ENCODE measurements at places on chromosomes 13 and 19. TPM values are rescaled to one million over a fixed set of nuclear protein-coding genes. Genes with fewer than 3 reads are reported as not detected.
A peak's percentile ranks its signal among the peaks of the same experiment; 100 is the strongest.

The AZU1 gene
- total RNA-seq: 0.29 TPM

The MAP2K2 gene
- 50.8 TPM for total RNA-seq

DNA sequence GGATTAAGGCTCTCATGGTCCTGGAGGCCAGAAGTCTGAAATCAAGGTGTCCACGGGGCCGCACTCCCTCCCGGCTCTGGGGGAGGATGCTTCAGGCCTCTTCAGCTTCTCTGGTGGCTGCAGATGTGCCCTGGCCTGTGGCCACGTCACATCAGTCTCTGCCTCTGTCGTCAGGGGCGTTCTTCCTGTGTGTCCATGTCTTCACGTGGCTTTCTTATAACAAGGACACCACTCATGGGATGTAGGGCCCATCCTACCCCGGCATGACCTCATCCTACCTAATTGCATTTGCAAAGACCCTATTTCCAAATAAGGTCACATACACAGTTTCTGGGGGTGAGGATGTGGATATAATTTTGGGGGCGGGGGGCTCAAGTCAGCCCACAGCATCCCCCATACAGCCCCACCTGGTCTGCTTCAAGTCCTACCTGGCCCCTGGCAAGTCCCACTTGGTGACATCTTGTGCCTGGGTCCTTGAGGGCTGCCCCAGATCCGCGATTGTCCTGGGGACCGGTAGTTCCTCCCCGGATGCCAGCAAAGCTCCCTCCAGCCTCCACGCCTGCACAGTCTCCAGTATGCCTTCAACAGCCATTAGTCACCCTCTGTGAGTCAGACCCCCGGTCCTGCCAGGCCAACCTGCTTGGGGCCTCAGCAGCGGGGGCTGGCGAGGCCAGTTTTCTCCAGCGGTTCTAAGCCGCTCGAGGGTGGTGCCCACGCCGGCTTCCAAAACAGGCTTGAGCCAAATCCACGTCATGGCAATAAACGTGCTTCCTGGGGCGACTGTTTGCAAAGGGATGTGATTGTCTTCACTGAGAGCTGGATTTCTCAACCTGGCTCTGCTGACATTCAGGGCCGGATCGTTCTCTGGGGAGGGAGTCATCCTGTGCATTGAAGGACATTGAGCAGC is 32.2 kb downstream of the MYO9B start:
- H3K36me3 ChIP-seq: no peaks in the 10 kb centered on the region
- H3K4me3 ChIP-seq: peak overlapping the region; percentile 30
- peaks cover 10% of the 10 kb centered on the region for H3K4me1 ChIP-seq

The MYO1F gene
- total RNA-seq: 8.5 TPM

GRCh38 chr13:113554333-113554700 is 30.2 kb upstream of the TFDP1 start:
- H3K27ac ChIP-seq: no peak overlapping the region
- H3K27me3 ChIP-seq: no peaks in the 10 kb centered on the region
- H3K36me3 ChIP-seq: no peaks in the 10 kb centered on the region

The NLRP9 gene
- not detected for total RNA-seq

- no peak overlapping the region for H3K4me3 ChIP-seq
- no peak overlapping the region for H3K27ac ChIP-seq
- H3K27me3 ChIP-seq: no peaks in the 10 kb centered on the region
- H3K36me3 ChIP-seq: no peaks in the 10 kb centered on the region
- no peaks in the 10 kb centered on the region for H3K4me1 ChIP-seq
Measured at GRCh38 chr13:73820285-73820684, 313.9 kb downstream of the KLF12 start.

The SLC27A1 gene
- 32.4 TPM for total RNA-seq

GRCh38 chr13:42048342-42048683 is at the start of gene DGKH:
TSS of gene DGKH (plus strand) at chr13:42048648. CDS start at chr13:42048774, 126 bp downstream.
- H3K4me1 ChIP-seq: no peaks in the 10 kb centered on the region
- no peaks in the 10 kb centered on the region for H3K27me3 ChIP-seq
- no peak for DNase-seq

DNA sequence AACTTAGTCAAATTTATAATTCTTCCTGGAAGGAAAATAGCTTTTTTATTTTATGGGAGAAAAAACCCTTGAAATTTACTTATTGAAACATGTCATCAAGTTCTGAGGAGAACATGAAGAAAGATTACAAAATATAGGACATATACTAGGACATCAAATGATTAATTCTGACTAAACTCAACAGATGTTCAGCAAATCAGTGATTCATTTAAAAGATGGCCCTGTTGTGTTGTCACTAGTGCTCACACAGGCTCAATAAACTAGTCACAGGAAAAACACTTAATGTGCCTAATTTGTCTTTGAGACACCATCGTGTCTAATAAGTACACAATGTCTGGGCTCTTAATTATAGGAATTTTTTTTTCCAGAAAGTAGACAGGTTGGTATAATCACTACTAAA is 223.8 kb upstream of the TMTC4 start:
- no peak for DNase-seq
- no peaks in the 10 kb centered on the region for H3K36me3 ChIP-seq
- no peak overlapping the region for H3K27ac ChIP-seq
- no peaks in the 10 kb centered on the region for H3K4me1 ChIP-seq
- no peaks in the 10 kb centered on the region for H3K27me3 ChIP-seq
- H3K4me3 ChIP-seq: no peak overlapping the region

- peak overlapping the region; percentile 64 for H3K27ac ChIP-seq
- H3K27me3 ChIP-seq: no peaks in the 10 kb centered on the region
- no peaks in the 10 kb centered on the region for H3K4me1 ChIP-seq
- no peak overlapping the region for H3K4me3 ChIP-seq
- no peaks in the 10 kb centered on the region for H3K36me3 ChIP-seq
Measured at GRCh38 chr13:31717583-31717982, 21.7 kb upstream of the RXFP2 start.

DNA sequence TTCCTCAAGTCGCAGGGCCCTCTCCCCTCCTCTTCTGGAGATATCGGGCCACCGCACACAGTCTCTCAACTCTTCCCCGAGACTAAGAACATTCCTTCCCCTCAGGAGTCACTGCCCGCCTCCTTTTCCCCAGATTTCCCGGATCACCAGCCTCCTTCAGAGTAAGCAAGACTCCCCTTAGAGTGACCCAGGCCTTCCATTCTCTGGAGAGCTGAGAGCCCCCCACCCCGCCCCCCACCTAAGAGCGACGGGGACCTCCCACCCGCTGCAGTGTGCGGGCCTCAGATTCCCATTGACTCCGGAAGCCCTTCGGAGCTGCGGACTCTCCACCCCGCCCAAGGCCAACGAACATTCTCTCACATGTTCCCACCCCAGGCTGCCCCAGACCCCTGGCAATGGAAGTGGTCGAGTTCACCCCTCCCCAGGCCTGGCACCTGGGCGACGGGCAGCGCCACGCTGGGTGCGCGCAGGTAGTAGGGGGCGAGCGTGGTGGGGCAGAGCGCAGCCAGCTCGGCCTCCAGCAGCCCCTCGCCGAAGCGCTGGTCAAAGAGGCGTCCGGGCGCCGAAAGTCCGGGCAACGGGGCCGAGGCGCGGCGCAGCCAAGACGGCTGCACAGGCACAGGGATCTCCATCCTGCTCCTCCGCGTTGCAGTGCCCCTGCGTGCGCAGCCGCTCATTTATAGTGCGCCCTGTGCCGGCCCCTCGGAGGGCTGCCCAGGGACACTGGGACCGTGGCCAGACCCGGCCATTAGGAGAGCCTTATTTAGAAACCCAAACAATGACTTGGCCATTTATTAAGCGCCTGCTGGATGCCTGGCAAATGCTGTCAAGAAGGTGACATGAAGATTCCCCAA is at the start of gene HSPB6:
HSPB6 (minus strand) TSS at position 653 of the 854 bp plus-strand sequence; CDS start at position 632, 21 bp downstream.
- no peak for DNase-seq
- no peaks in the 10 kb centered on the region for H3K27me3 ChIP-seq
- H3K27ac ChIP-seq: peak within 1 kb of the TSS; percentile 98
